ENCODE measurements at places on chromosomes 4 and X.

GRCh38 chrX:154458116-154458953, at the start of gene PLXNA3:
TSS of gene PLXNA3 (plus strand) at chrX:154458281. CDS start at chrX:154460184, 1,903 bp downstream.
- DNase-seq, result peak; percentile 52

DNA sequence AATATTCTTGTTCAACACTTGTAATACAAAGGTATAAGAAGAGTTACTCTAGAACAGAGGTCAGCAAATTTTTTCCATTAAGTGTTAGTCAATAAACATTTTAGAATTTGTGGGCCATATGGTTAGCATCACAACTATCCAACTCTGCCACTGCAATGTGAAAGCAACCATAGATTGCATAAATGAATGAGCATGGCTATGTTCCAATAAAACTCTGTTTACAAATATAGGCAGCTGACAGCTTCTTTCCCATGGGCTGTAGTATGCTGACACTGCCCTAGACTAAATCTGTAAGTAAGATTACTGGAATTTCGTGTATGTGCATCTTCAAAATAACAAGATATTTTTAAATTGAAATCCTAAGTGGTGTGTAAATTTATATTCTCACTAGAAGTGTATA, 73.7 kb downstream of the GABRA2 start:
- no peak for DNase-seq

GRCh38 chrX:2540426-2540947, 39.7 kb upstream of the DHRSX start:
- no peak for DNase-seq

- no peak for DNase-seq
These were observed 2.3 kb downstream of the RFC1 start for GRCh38 chr4:39363773-39364393.

DNA sequence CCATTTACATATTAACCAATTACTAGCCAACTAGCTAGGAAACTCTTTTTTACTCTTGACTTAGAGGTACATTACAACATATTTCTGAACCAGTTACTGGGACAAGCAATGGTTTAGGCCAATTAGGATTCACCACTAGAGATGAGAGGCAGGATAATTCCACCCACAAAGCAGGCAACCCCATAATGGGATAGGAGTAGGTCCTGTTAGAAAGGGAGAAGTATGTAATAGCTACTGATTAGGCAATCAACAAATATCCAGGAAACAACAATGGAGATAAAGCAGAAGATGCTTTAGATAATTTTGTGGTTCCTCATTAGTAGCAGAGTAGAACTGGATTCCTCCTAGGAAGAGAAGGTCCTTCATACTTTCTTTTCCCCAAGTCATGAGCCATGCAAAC, 173.8 kb upstream of the GLRA2 start:
- no peak for DNase-seq

DNA sequence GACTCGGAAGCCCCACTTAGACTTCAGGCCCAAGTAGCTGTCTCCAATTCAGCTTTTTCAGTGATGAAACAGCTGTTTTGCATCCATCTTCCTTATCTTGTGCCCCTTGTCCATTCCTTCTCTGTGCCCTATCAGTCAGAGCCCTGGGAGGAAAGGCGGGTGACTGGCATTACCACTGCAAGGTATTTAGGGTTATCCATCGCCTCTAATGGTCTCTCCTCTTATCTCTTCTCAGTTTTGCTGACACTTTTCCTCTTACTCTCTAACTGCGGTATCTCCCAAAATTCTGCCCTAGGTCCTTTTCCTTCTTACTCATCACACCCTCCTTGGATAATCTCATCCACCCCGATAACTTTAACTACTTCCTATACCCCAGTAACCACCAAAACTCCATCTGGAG, 13.7 kb downstream of the GAB3 start:
- no peak for DNase-seq

DNA sequence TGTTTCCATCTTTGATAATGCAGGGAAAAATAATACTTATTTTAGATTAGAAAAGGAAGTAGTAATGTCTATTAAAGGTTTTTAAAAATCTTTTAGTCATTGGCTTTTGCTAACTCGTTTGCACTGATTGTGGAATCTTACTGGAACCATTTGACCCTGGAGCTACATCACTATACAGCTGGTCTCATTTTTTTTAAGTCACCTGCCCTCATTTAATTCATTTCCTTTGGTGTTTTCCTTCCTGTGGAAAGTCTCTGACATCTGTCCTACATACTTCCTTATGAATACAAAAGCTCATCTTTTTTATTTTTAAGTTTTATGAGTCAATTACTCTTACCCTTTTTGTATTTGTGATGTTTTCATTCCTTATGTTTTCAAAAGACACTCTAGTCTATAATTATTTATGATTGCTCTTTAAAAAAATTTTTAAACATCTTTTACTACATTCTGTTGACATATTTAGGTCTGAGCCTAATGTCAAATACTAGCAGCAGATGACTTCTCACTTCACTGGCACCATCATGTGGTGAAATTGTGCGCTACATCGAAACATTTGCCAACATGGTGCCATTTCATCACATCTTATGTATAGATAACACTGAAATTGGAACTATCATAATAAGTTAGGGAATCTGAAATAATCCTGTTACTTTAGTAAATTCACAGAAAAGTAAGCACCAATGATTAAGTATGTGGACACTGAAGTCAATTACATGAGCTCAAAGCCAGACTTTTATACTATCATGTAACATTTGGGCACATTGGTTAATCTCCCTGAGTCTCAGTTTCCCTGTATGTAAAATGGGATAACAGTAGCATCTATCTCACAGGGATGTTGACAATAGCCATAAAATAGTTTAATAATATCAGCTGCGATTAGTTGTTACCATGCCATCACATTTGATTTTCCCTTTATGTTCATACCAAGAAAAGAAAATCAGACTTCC, 9.4 kb upstream of the MMAA start:
- DNase-seq, result peak; percentile 49

Data from RPMI8226 (cell line).